Naive thymus-derived CD8-positive, alpha-beta T cell (primary cell): ENCODE measurements at places on chromosomes 5 and 9. TPM values are rescaled to one million over a fixed set of nuclear protein-coding genes. Genes with fewer than 3 reads are reported as not detected.

The TNFSF8 gene
- 21.3 TPM for total RNA-seq

The PCDHGB7 gene
- total RNA-seq, result 0.25 TPM

The RASGRF2 gene
- total RNA-seq, result 35.2 TPM

- no peak for DNase-seq
These were observed 75.7 kb downstream of the AMBP start for GRCh38 chr9:114002271-114002985.

DNA sequence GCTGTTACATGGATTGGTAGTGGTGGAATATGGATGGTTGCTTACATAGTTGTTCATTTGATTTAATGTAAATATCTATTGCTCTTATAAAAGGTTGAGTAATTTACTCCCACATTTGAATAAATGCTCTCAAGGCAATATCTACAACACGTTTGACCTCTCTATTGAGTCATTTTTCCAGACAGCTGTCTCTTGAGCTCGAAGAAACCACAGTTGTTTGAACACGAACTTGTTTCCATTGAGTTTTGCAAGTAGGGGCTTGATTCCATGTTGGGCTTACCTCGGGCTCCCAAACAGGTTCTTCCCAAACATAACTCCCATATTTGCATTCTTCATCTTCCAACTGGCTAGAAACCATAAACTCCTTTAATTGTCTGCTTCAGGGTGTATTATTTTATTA is 115.0 kb upstream of the HMHB1 start:
- DNase-seq, result no peak
